Upper lobe of right lung (tissue), 1 donor: ENCODE measurements at places on chromosomes 2 and 18. TPM values are rescaled to one million over a fixed set of nuclear protein-coding genes. Genes with fewer than 3 reads are reported as not detected.

GRCh38 chr2:211085056-211085680 is 528.8 kb downstream of the CPS1 start:
- no peak overlapping the region for H3K4me3 ChIP-seq
- H3K4me1 ChIP-seq: no peaks in the 10 kb centered on the region
- H3K27me3 ChIP-seq: no peaks in the 10 kb centered on the region

The RAB12 gene
- total RNA-seq: 48.6 TPM

DNA sequence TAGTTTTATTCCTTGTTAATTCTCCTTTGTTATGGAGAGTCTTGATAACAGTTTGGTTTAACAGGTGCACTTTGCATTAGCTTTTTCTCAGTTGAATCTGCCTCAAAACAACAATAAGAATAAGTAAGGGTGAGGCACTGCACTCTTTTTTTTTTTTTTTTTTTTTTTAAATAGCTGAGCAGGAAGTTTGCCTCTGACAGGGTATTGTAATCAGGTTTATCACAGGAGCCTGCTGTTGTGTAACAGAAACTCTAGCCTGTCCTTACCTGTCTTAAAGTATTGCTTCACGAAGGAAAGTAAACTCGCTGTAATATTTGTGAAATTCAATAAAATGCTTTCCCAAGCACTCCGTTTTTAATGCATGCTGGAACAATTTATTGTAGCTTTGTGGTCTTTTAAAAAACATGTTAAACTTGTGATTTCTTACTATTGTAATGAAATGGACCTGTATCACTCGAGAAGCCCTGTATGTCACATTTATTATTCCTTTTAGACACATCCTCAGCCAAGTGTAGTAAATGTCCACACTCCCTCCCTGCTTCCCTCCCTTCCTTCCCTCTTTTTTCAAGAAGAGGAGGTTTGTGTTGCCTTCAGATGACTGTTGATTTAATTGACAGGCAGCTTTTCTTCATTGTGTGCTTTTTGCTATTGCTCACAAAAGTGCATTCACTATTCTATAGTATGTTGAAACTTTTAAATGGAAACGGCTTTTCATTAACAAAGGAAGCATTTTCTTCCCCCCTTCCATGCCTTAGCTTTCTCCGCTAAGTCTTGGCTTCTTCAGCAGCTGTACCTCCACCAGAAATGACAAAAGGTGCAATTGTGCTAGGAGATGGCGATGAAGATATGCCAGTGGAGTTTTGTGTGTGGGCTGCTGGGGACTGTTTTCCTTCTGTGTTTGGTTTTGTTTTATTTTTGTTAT is 52.7 kb downstream of the TAF1B start:
- H3K4me1 ChIP-seq: peaks cover 22% of the 10 kb centered on the region
- H3K27ac ChIP-seq: no peak overlapping the region
- DNase-seq: no peak
- no peaks in the 10 kb centered on the region for H3K27me3 ChIP-seq
- no peaks in the 10 kb centered on the region for H3K36me3 ChIP-seq
- no peak overlapping the region for H3K4me3 ChIP-seq

- H3K4me1 ChIP-seq: no peaks in the 10 kb centered on the region
- H3K27ac ChIP-seq: no peak overlapping the region
- no peaks in the 10 kb centered on the region for H3K27me3 ChIP-seq
- no peaks in the 10 kb centered on the region for H3K36me3 ChIP-seq
- DNase-seq: no peak
Measured at GRCh38 chr2:100614455-100615000, 51.7 kb downstream of the PDCL3 start.

DNA sequence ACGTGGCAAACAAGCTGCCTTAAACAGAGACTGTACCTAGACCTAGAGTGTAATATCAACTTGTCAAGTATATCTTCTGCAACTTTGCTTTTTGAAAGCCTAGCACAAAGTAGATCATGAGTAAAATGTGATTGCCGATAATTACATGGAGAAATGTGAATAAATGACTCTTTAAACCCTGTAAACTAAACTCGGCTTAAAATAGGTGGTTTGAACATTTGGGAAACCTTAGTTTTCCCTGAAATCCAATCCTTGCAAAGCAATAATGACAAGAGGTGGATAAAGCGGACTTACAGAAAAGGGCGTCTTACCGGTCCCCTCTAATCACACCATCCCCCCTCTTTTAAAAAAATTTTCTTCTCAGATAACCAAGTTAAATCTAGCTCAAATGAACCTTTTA is 549 bp upstream of the PSMD14 start:
- no peak for DNase-seq

GRCh38 chr18:12012697-12013096 is 31.4 kb downstream of the IMPA2 start:
- no peaks in the 10 kb centered on the region for H3K27me3 ChIP-seq
- peak overlapping the region; percentile 75 for H3K27ac ChIP-seq
- H3K4me3 ChIP-seq: no peak overlapping the region
- no peaks in the 10 kb centered on the region for H3K36me3 ChIP-seq
- no peak for DNase-seq
- peaks cover 42% of the 10 kb centered on the region for H3K4me1 ChIP-seq

GRCh38 chr2:70511971-70512729 is 41.5 kb downstream of the TGFA start:
- no peak for DNase-seq
- H3K27me3 ChIP-seq: no peaks in the 10 kb centered on the region
- no peaks in the 10 kb centered on the region for H3K4me1 ChIP-seq
- H3K27ac ChIP-seq: no peak overlapping the region

The EML6 gene
- total RNA-seq: 1.4 TPM

DNA sequence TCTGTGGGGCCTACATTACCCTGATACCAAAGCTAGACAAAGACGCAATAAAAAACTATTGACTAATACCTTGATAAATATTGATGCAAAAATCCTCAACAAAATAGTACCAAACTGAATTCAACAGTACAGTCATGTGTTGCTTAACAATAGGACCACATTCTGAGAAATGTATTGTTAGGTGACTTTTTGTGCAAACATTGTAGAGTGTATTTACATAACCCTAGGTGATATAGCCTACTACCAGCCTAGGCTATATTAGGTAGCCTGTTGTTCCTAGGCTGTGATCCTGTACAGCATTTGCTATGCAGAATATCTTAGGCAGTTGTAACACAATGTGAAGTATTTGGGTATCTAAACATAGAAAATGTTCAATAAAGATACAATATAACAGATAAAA is 36.7 kb downstream of the CCDC138 start:
- no peaks in the 10 kb centered on the region for H3K4me1 ChIP-seq
- H3K36me3 ChIP-seq: no peaks in the 10 kb centered on the region
- no peaks in the 10 kb centered on the region for H3K27me3 ChIP-seq
- no peak overlapping the region for H3K4me3 ChIP-seq

The ZNF397 gene
- total RNA-seq: 29.2 TPM

The MYO1B gene
- total RNA-seq: 231 TPM

The DSG2 gene
- total RNA-seq: 34.2 TPM

The VPS54 gene
- 27.0 TPM for total RNA-seq

The CTNNA2 gene
- not detected for total RNA-seq

DNA sequence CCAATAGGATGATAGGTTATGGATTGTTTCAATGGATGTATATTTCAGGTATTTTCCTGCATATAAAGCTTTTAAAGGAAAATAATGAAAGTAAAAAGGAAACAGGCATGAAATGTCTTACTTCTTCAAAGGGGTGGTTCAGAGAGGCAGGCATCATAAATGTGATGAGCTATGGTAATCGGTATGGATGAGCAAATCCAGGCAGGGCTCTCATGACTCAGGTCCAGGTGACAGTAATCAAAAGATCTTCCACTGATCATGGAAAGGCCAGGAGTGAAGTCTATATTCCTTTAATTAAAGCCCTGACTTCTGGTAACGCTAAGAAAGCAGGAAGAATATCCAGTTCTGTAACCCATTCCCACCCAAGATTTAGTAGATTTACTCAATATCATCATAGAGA is 48.7 kb upstream of the RGPD4 start:
- no peaks in the 10 kb centered on the region for H3K27me3 ChIP-seq
- no peaks in the 10 kb centered on the region for H3K4me1 ChIP-seq
- DNase-seq: no peak
- H3K36me3 ChIP-seq: no peaks in the 10 kb centered on the region
- H3K27ac ChIP-seq: no peak overlapping the region
- H3K4me3 ChIP-seq: no peak overlapping the region

GRCh38 chr2:12918835-12919445 is 202.2 kb downstream of the TRIB2 start:
- H3K27me3 ChIP-seq: no peaks in the 10 kb centered on the region
- no peak overlapping the region for H3K4me3 ChIP-seq
- H3K27ac ChIP-seq: peak overlapping the region; percentile 55

- no peaks in the 10 kb centered on the region for H3K4me1 ChIP-seq
- DNase-seq: no peak
- no peaks in the 10 kb centered on the region for H3K27me3 ChIP-seq
Measured at GRCh38 chr2:227623226-227623625, 5.9 kb downstream of the SCYGR4 start.

GRCh38 chr2:196335221-196335634 is 163.8 kb upstream of the STK17B start:
- H3K27ac ChIP-seq: no peak overlapping the region
- H3K36me3 ChIP-seq: no peaks in the 10 kb centered on the region
- no peaks in the 10 kb centered on the region for H3K4me1 ChIP-seq
- no peak overlapping the region for H3K4me3 ChIP-seq
- no peaks in the 10 kb centered on the region for H3K27me3 ChIP-seq

GRCh38 chr2:70094171-70094977 is 7.1 kb downstream of the PCBP1 start:
- no peak for DNase-seq
- peak overlapping the region; percentile 8 for H3K4me3 ChIP-seq
- H3K4me1 ChIP-seq: peaks cover 36% of the 10 kb centered on the region

The CFC1 gene
- 0.38 TPM for total RNA-seq

- H3K36me3 ChIP-seq: no peaks in the 10 kb centered on the region
- no peak overlapping the region for H3K4me3 ChIP-seq
- H3K27ac ChIP-seq: no peak overlapping the region
- DNase-seq: no peak
- H3K27me3 ChIP-seq: no peaks in the 10 kb centered on the region
- no peaks in the 10 kb centered on the region for H3K4me1 ChIP-seq
Measured at GRCh38 chr2:68031542-68032160, 31.2 kb downstream of the C1D start.

The MSGN1 gene
- not detected for total RNA-seq

The MSH2 gene
- 13.3 TPM for total RNA-seq

- no peak overlapping the region for H3K4me3 ChIP-seq
- no peaks in the 10 kb centered on the region for H3K27me3 ChIP-seq
- H3K4me1 ChIP-seq: no peaks in the 10 kb centered on the region
- no peak overlapping the region for H3K27ac ChIP-seq
- DNase-seq: no peak
- no peaks in the 10 kb centered on the region for H3K36me3 ChIP-seq
Measured at GRCh38 chr2:206611191-206611590, 31.1 kb upstream of the FAM237A start.

GRCh38 chr2:69789772-69790600 is 39.5 kb upstream of the GMCL1 start:
- H3K4me3 ChIP-seq: no peak overlapping the region
- DNase-seq: no peak
- H3K27me3 ChIP-seq: no peaks in the 10 kb centered on the region
- H3K27ac ChIP-seq: peak overlapping the region; percentile 34

DNA sequence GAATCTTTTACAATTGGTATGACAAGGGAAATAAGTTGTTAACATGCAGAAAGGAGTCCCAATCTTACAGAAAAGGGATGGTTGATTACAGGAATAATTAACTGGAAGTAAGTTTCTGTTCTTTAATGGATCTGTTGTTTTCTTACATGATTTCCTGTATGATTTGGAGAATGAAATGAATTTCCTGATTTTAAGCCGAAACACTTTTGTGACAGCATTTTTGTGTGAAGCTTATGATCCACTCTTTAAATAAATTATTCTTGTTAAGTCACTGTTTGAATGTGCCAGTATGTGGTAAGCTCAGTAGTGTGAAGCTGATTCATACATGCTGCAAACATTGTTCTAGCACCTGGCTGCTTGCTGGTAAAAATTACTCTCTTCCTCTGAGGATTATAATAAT is 516.2 kb downstream of the DCDC2C start:
- DNase-seq: no peak
- H3K27ac ChIP-seq: no peak overlapping the region
- H3K27me3 ChIP-seq: no peaks in the 10 kb centered on the region
- H3K4me3 ChIP-seq: no peak overlapping the region
- H3K4me1 ChIP-seq: no peaks in the 10 kb centered on the region
- no peaks in the 10 kb centered on the region for H3K36me3 ChIP-seq

- H3K4me1 ChIP-seq: no peaks in the 10 kb centered on the region
- no peak overlapping the region for H3K4me3 ChIP-seq
- no peaks in the 10 kb centered on the region for H3K27me3 ChIP-seq
- H3K27ac ChIP-seq: no peak overlapping the region
Measured at GRCh38 chr2:13682540-13683272, 949.8 kb upstream of the LRATD1 start.

DNA sequence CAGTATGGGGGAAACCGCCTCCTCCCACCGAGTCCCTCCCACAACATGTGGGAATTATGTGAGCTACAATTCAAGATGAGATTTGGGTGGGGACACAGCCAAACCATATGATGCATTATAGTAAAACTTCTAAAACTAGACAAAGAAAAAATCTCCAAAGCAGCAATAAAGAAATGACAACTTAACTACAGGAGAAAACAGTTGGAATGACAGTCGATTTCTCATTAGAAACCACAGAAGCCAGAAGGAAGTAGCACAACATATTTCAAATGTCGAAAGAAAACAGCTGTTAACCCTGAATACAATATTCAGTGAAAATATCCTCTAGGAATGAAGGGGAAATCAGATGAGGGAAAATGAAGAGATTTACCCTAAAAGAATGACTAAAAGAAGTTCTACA is 53.5 kb upstream of the TCF4 start:
- no peak overlapping the region for H3K4me3 ChIP-seq
- H3K27ac ChIP-seq: no peak overlapping the region
- H3K27me3 ChIP-seq: no peaks in the 10 kb centered on the region
- no peak for DNase-seq
- H3K4me1 ChIP-seq: no peaks in the 10 kb centered on the region

GRCh38 chr18:32295604-32296003 is 105.8 kb downstream of the MEP1B start:
- H3K27ac ChIP-seq: no peak overlapping the region
- H3K4me3 ChIP-seq: no peak overlapping the region
- H3K27me3 ChIP-seq: no peaks in the 10 kb centered on the region

- H3K27ac ChIP-seq: no peak overlapping the region
- no peaks in the 10 kb centered on the region for H3K27me3 ChIP-seq
- H3K36me3 ChIP-seq: no peaks in the 10 kb centered on the region
- H3K4me1 ChIP-seq: peaks cover 13% of the 10 kb centered on the region
- no peak overlapping the region for H3K4me3 ChIP-seq
Measured at GRCh38 chr2:161067846-161068350, 92.3 kb upstream of the TANK start.

The MC5R gene
- total RNA-seq: not detected

- DNase-seq: peak; percentile 53
- H3K4me3 ChIP-seq: no peak overlapping the region
- no peak overlapping the region for H3K27ac ChIP-seq
- H3K27me3 ChIP-seq: no peaks in the 10 kb centered on the region
Measured at GRCh38 chr2:96083064-96083939, 33.1 kb downstream of the ADRA2B start.

DNA sequence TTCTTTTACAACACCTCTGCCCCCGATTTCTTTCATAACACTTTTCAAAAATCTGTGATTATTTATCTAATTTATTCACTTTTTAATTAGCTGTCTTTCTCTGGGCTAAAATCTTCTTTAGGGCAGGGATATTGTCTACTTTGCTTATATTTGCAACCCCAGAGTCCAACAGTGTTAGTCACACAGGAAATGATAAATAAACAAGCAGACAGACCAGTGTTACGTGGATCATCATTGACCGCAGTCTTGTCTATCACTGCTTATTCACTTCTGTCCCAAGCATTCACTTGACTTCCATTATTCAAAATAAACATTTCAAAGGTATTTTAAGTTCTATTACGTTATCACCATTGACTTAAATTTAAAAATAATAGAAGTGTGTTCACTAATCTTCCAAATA is 237.6 kb upstream of the UBE2E3 start:
- DNase-seq: no peak
